Stimulated activated naive CD8-positive, alpha-beta T cell treated with anti-CD3 and anti-CD28 coated beads, Interleukin-15, Interleukin-2, amounts not matched to agents 100 U/mL and 50 U/mL, for 24 hours (primary cell): ENCODE measurements at places on chromosomes 16 and 17.

DNA sequence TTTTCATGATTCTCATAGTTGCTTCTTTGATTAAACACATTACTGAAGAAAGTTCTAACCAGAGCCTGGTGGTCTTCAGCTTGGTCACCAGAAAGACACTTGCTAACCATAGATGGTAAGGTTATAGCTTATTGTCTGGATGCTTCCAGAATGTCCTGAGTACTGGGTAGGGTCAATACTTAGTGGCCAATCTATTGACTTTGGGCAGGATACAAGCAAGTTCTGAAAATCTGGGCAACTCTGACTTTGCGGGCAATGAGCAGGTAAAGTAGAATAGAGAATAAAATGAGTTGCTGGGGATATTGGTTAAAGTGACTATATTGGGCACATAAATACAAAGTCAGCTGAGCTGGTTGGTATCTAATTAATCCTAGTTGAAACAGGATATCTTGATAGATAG, 63.0 kb downstream of the ABCA8 start:
- DNase-seq: no peak

DNA sequence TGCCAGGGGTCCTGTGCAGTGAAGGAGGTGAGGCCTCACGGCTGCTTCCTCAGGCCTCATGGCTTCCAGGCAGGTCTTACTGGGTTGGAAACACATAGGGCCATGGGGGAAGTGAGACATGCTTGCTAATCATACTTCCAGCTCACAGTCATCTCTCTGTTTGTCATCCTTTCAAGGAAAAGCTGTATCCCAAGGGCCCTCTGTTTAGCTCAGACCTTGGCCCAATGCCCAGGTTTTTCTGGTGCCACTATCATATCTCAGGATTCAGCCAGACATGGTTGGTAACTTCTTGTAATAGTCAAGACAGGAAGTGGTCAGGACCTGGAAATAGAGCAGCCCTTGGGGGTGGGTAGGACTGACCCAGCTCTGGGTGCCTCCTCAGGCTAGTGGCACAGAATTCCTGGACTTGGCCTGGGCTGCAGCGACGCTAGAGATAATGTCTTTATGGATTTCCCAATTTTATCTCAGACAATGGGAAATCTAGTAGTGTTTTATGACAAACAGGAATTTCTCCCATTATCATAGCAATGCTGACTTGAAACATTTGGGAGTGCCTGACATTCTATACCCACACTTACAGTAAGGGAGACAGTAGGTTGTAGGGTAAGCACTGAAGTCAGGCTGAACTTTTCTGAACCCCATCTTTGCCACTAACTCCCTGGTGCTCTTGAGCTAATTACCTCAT, 13.5 kb upstream of the ITGB3 start:
- no peak for DNase-seq

GRCh38 chr16:69796285-69797118, 34.4 kb downstream of the WWP2 start:
- no peak for DNase-seq

- DNase-seq: no peak
Measured at GRCh38 chr17:44152875-44153274, 11.1 kb downstream of the HROB start.

GRCh38 chr17:16926571-16927451, 45.1 kb downstream of the TNFRSF13B start:
- no peak for DNase-seq

DNA sequence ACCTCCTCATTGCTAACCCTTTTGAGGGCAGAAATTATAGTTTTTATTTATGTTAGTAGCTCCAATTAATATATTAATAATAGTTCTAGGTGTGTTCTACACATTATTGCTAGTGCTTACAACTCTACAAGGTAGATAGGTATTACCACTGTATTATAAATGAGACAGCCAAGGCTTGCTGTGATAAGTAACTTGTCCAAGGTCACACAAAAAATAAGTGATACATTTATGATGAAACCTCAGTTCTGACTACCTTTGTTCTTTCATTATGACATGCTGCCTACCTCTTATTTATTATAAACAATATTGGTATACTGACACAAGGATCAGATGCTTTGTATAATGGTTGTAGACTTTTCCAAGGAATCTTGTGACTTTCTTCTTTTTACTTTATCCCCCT, 41.2 kb downstream of the NFAT5 start:
- no peak for DNase-seq

GRCh38 chr16:87491522-87492290, 1.1 kb downstream of the ZCCHC14 start:
- DNase-seq: peak; percentile 29

GRCh38 chr17:27315322-27315721, 21.4 kb downstream of the WSB1 start:
- no peak for DNase-seq

GRCh38 chr17:50903604-50904517, 37.7 kb upstream of the TOB1 start:
- DNase-seq: peak; percentile 58

GRCh38 chr17:27424516-27424915, 31.7 kb upstream of the KSR1 start:
- DNase-seq: no peak

DNA sequence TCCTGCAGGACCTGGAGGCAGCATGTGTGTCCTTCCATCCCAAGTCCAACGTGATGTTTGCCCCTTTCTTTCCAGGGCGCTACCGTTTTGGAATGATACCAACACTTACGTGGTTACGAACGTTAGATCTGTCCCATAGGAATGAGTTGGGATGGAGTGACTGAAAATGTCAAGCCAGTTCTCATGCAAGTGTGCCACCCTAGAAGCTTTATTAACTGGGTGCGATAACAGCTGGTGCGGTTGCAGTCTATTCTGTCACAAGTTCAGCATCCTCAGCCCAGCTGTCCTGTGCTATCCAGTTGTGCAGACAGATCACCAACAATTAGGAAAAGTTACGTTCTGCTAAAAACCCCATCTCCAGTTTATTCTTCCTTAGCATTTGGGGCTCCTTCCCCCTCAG, 52.5 kb downstream of the BANP start:
- no peak for DNase-seq

DNA sequence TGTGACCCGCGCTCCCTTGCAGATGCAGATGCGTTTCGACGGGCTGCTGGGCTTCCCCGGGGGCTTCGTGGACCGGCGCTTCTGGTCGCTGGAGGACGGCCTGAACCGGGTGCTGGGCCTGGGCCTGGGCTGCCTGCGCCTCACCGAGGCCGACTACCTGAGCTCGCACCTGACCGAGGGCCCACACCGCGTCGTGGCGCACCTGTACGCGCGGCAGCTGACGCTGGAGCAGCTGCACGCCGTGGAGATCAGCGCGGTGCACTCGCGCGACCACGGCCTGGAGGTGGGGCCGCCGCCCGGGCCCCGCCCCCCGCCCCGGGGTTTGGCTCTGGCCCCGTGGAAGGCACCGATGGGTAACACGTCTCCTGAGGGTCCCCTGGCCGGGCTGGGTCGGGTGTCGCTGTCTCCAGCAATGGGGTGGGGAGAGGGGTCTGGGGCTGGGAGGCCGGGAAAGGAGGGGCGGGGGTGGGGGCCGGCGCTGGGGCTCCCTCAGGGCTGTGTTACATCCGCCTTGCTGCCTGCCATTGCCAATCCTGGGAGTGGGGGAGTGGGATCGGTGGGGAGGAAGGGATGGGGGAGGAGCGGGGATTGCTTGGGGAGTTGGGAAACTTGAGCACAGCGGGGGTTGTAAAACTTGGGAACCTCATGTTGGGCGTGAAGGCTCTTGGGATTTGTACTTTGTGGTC, 737 bp downstream of the NUDT16L1 start:
- peak; percentile 55 for DNase-seq

DNA sequence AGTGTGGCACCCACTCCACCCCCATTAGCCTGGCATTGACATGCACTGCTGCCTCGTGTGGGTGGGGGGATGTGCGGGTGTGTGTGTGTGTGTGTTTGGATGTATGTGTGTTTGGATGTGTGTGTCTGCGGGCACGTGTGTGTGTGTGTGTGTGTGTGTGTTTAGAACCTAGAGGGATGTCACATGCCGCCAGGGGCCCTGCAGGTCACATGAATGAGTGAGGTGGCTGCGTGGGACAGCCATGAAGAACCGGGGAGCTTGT, 9.0 kb downstream of the KATNB1 start:
- DNase-seq: no peak

DNA sequence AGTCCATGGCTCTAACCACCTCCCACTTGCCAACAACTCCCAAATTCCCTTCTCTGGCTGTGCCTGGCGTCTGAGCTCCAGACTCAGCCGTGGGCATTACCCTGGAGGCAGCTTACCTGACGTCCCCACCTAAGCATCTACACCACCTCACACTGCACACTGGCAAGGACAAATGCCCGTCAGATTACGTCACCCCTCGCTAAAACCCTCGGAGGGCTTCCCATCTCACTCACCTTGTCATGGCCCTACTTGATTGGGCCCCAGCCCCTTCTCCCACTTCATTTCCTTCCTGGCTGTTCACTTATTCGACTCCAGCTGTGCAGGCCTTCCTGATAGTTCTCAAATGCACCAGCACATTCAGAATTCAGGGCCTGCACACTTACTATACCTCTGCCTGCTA, 13.4 kb downstream of the ALOXE3 start:
- DNase-seq: no peak

DNA sequence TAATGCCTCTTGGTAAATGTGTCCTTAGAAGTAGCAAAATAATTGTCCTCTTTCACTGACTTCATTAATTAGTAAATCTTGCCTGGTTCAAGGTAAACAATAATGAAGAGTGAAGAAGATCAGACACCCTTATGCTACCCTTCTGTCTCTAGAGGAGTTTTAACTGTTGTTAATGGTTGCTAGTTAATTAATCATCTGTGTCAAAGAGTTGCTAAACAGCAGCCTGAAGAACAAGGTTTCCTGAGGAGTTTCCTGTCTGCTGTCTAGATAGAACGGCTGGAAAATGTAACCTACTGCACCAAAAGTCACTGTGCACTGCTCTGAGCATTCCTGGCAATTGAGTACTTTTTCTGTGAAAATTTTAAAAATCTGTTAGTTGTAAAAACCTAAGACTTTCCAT, 131.3 kb downstream of the NLK start:
- no peak for DNase-seq

- DNase-seq: no peak
Measured at GRCh38 chr17:4974115-4974670, 6.6 kb upstream of the SPAG7 start.

- DNase-seq: no peak
Measured at GRCh38 chr17:49942947-49943346, 26.0 kb upstream of the DLX4 start.

DNA sequence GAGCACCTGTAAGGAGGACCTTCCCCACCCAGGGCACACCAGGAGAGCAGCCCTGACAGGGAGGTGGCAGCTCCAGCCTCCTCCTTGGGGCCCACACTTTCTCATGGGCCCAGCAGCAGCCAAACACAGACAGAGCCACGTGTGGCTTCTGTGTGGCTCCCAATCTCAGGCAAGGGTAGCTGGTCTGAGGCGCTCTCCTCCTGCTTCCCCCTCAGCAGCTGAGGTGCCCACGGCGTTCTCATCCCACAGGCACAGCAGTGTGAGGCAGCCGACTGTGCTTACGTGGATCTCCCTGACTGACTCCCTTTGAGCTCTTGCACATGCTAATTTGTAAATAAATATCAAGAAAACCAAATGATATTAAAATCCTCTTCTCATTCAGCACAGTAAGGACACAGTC, 30.9 kb downstream of the CMTM3 start:
- DNase-seq: no peak

GRCh38 chr16:76464955-76465620, 187.9 kb downstream of the CNTNAP4 start:
- DNase-seq: no peak

DNA sequence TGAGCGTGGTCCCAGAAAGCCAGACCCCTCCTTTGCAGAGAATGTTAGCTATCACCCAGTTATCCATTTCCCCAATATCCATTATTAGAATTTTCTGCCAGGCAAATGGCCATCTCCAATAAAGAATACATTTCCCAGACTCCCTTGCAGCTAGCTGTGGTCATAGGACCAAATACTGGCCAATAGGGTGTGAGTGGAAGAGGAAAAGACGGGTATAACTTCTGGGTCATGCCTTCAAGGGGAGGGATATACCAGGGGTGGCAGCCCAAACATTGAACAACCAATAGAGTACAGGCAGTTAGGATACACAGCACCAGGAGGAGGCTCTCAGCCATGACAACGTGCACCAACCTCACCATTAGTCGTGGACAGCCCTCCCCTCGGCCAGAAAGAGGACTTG, 26.1 kb upstream of the FOXF1 start:
- no peak for DNase-seq

- peak; percentile 63 for DNase-seq
Measured at GRCh38 chr17:57986841-57987580, 1.0 kb downstream of the VEZF1 start.

- no peak for DNase-seq
Measured at GRCh38 chr17:50687200-50688066, 20.3 kb downstream of the ANKRD40 start.

GRCh38 chr16:56736476-56736875, 6.5 kb downstream of the NUP93 start:
- no peak for DNase-seq

DNA sequence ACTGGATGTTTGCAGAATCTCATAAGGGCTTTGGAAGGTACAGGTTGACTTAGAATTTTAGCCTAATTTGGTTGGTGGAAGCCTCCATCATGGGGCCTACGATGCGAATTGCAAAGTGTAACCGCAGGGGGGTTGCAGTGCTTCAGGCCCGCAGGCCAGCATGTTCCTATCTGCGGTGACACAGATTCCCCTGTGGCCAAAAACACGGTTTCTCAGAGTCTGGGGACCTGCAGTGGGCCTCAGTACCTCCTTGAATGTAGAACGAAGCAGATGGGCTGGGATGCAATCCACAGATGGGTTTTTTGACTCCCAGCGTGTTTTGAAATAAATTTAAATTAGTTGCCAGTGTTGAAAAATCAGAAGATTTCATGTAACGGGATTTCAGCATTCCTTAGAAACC, 34.7 kb downstream of the KIAA0513 start:
- DNase-seq: no peak

DNA sequence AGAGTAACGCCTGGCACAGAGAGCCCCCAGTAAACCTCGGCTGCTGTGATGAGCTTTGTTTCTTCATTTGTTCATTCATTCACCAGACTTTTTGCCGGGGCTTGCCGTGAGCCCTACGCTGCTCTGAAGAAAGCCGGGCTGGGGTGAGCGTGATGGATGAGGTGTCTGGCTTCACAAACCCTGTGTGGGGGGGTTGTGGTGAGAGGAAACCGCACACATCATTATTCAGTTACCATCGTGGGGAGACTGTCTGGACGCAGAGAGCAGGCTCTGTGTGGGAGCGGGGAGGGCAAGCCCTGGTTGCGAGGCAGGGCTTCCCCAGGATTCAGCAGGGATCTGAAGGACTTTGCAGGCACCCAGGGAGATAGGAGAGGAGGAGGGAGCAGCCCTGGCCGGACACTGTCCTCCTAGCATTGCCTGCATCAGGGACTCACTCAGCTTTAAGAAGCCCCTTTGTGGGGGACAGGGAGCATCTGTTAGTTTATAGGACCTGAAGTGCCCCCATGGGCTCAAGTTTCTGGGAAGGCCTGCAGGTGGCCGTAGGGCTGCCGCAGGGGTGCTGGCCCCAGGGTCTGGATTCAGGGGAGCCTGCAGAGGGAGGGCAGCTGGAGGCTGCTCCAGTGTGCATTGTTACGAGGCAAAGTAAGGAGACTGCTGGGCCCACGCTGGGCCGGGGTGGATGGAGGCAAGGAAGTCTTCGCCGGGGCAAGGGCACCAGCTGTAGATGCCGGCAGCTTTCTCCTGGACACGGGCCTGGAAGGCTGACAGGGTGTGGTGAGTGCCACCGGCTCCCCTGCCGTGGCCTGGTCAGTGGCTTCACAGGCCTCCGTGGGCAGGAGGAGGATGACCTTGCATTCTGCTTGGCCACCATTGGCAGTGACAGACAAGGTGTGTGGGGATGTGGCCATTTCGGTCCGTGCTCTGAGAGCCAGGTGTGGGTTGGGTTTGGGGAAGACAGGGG, 334.5 kb downstream of the SEC14L1 start:
- DNase-seq: peak; percentile 82
